ENCODE measurements at places on chromosomes 4 and X.

DNA sequence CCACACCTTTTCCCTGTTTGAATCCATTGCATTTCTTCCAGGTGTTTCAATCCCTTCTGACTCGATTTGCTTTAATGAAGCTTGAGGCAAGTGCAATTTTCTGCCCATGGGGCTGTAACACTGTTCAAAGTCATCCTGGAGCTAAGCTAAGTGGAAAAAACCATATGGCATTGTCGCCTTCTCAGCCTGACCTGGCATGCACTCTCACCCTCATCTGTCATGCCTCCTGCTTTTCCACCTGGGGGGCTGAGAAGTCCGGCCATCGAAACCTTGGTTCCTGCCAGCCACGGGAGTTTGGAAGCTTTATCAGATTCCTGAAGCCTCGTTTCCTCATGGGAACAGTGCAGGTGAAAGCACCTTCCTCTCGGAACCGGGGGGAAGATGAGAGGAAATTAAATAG is 38.2 kb downstream of the WFS1 start:
- DNase-seq, result no peak

DNA sequence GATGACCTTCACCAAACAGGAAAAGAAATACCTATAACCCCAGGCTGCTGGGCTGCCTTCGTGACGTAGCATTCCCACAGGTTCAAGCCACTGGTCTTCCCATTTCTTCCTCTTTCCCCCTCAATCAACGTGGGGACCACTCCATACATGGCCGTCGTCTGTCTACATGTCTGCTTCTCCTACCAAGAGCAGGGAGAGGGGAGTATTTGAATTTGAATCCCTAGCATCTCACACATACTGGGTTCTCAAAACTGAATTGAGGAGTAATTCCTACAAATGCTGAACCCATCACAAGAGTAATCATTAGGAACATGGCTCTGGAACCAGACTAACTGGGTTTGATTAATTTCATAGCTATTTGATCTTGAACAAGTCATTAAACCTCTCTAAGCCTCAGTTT is 17.3 kb downstream of the GPC3 start:
- DNase-seq, result no peak

- no peak for DNase-seq
Observed at GRCh38 chr4:121873604-121874003, 3.3 kb upstream of the BBS7 start.

DNA sequence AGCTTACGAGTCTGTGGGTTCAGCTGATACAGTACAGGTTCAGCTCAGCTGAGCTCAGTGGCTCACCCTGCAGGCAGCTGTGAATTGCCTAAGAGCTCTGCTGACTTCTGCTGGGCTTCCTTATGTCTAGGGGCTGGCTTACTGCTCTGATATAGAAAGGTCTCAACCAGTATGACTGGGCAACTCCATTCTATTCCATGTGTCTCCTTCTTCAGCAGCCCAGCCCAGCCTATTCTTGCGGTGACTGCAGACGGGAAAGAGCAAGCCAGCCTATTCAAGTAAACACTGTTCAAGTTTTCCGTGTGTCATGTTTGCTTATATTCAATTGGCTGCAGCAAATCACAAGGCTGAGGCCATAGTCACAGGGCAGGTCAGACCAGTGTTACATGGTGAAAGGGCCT is 615.4 kb upstream of the ZFP42 start:
- DNase-seq, result no peak

Measured in head of caudate nucleus (tissue), 42 donors.